Right hindlimb (tissue), 1 donor: ENCODE measurements at places on chromosomes 2 and 18.

- no peak for DNase-seq
Measured at GRCh38 chr2:171794918-171795317, 99.1 kb downstream of the SLC25A12 start.

- no peak for DNase-seq
Measured at GRCh38 chr2:130346741-130347066, 4.0 kb downstream of the IMP4 start.

GRCh38 chr2:27496357-27497287, at the start of gene GCKR:
TSS of gene GCKR (plus strand) at chr2:27496839. CDS start at chr2:27496905, 66 bp downstream.
- no peak for DNase-seq

DNA sequence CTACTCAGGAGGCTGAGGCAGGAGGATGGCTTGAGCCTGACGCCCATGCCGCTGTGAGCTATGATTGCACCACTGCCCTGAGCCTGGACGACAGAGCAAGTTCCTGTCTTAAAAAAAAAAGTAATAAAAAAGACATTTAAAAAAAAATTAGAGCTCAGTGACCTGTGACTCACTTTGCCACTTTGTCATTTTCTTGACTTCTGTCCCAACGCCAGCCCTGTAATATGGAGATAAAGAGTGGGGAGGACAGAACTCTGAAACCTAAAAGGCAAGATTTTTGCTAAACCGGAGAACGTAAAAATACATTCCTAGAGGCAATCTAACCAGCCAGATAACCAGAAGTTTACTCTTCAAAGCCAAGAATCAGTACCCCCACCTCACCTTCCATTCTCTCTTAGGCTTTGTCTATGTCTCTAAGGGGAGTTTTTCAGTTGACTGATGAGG, 49.0 kb downstream of the PRKRA start:
- DNase-seq = no peak

DNA sequence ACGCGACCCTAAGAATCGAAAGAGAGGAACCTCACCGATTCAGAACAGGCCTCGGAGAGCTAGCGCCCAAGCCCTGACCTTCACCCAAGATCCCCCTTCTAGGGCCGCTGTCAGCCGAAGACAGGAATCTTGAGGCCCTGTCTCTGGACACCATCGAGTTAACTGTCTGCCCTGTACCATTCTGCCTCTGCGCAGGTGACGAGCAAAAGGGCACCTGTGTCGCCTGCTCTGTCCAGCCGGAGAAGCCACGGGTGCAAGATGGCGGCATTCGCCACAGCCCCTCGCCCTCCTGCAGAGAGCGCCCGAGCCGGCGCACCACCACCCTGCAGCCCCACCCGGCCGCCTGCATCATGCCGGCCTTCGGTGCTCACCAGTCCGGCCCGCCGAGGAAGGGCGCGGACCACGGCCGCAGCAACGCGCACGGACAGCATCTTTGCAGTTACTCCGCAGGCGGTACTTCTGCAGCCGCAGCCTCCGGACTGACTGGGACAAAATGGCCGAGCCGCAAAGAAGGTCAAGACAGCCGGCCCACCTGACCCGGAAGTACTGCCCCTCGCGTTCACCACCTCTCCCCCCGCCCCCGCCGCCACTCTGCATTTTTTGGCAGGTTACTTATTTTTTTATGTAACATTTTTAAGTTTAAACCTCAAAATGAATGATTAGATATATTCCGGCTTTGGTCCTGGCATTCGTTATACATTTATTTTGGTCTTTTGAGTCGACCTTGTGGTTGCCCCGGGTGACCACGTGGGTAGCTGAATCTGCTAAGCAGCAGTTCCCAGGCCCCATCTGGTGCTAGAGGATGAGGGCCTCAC, at the start of gene ATP5F1A:
TSS of gene ATP5F1A (minus strand) at position 496 of the 815 bp plus-strand sequence. CDS start at position 431, 65 bp downstream.
- peak; percentile 94 for DNase-seq

DNA sequence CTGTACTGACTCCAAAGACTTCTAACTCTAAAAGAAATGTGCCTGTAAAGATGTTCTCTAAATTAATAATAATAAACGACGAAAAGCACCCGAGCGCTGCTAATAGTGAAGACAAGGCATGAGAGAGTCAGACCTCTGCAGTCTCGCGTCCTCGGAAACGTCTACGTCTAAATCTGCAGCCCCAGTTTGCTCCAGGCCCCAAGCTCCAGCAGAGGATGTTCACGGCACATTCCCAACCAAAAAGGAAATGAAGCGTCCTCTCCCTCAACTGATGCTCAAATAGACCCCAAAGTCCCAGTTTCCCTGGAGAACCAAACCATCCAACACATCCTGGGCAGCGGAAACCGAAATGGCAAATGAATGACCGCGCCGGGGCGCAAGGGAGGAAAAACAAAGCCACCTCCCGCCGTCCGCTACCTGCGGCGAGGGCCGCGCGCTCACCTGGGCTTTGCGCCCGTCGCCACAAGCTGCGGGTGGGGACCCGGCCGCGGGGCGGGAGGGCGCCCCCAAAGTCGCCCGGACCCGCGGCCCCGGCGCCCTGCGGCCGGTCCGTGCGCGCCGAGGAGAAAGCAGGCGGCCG, 47.1 kb upstream of the CCDC150 start:
- peak; percentile 57 for DNase-seq

- DNase-seq = no peak
Measured at GRCh38 chr2:181174611-181175580, 194.5 kb downstream of the UBE2E3 start.

DNA sequence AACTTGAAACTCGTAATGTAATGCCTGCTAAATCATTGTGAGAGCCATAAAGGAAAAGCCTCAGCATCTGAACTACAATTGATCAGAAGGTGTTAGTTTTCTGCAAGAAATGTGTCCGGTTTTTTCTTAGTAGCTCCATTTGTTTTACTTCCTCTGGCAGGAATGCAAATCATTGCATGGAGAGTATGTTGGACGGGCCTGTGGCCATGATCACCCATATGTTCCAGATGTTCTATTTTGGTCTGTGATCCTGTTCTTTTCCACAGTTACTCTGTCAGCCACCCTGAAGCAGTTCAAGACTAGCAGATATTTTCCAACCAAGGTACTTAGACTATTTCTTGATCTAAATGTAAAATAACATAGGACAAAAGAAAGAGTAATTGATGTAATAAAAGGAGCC, 126.6 kb downstream of the DPP4 start:
- peak; percentile 36 for DNase-seq

GRCh38 chr18:63603772-63604171, 16.6 kb downstream of the SERPINB13 start:
- DNase-seq = no peak

DNA sequence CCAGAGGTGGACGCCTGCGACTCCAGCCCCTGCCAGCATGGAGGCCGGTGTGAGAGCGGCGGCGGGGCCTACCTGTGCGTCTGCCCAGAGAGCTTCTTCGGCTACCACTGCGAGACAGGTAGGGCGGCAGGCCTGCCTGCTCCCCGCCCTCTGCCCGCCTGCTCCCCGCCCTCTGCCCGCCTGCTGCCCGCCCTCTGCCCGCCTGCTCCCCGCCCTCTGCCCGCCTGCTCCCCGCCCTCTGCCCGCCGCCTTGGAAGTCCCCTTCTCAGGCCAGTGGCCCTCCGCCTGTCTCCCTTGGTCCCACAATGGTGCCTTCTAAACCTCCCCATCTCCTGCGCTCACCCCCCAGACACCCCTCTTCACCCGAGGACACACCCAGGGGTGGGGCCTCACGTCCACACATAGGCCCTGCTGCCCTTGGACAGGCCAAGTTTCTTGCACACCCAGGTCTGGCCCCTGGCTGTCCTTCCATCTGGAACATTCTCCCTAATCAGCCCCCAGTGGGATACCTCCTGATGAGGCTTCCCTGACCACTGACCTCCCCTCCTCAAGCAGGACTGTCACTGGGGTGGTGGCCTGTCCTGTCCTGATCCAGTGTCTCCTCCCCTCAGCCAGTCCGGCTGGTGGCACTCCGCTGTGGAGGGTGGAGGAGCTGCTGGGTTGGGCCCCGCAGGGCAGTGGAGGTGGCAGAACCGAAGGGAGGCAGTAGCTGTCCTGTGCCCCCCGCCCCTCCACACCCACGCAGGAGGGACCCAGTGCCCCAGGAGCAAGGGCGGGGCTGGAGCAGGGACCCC, 37.9 kb downstream of the MTERF4 start:
- no peak for DNase-seq

DNA sequence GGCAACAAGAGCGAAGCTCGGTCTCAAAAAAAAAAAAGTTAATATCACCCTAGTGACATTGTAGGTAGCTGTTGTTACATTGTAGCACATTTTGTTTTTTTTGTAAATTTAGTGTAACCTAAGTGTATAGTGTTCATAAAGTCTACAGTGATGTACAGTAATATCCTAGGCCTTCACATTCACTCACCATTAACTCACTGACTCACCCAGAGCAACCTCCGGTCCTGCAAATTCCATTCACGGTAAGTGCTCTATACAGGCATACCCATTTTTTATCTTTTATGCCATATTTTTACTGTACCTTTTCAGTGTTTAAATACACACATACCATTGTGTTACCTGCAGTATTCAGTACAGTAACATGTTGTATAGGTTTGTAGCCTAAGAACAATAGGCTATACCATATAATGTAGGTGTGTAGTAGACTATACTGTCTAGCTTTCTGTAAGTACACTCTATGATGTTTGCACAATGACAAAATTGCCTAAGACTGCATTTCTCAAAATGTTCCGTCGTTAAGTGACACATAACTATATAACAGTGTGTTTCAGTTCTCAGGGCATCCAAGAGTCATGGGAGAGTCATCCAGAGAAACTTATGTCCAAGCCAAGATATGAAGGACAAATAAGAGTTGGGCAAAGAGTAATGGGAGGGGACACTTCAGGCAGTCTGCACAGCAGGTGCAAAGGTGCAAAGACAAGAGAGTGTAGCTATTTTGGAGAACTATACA, 68.4 kb downstream of the TANK start:
- DNase-seq = no peak

- no peak for DNase-seq
Measured at GRCh38 chr2:144259332-144259731, 260.6 kb downstream of the ZEB2 start.

DNA sequence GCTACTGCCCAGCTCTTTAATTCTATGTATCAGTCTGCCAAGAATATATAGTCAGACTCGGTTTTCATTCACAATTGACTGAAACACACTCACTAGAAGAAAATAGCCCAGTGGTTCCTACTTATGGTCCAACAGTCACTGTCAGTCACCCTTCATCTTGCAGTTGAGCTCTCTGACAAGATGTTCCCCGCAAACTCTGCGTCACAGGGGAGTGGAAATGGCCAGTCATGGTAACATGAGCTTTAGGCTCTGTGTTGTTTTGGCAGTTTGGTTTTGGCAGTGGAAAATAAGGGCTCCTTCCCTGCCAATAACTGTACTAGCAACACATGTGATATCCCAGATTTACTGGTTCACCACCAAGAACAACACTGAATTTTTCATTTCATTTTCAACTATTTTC, 122.5 kb downstream of the PRPF40A start:
- peak; percentile 85 for DNase-seq

- no peak for DNase-seq
Measured at GRCh38 chr2:136023416-136023815, 38.0 kb upstream of the DARS1 start.

- no peak for DNase-seq
Measured at GRCh38 chr18:41993151-41993550, 38.1 kb downstream of the PIK3C3 start.

GRCh38 chr18:49884959-49885358, 71.6 kb upstream of the ACAA2 start:
- DNase-seq = no peak

- DNase-seq = no peak
Measured at GRCh38 chr2:161386228-161386824, 29.8 kb upstream of the TBR1 start.

- no peak for DNase-seq
Measured at GRCh38 chr2:59585655-59586054, 967.8 kb downstream of the BCL11A start.

GRCh38 chr2:10202131-10202665, 79.7 kb downstream of the RRM2 start:
- DNase-seq = no peak

DNA sequence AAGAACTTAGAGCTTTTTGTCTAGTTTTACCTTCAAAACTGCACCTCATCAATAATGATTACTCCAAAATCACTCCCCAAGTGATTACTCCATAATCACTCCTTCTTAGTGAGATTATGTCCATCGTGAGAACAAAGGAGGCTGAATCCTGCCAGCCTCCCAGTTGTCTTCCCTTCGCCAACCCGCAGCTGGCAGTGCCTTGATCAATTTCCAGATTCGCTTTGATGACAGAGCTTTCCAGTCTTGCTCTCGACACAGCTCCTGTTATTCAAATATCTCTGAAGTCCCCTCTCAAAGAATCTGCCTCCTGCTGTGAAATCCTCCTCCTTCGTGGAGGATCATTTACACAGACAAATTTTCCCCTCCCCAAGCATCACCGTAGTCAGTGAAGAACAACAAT, 237.7 kb downstream of the EIPR1 start:
- no peak for DNase-seq

DNA sequence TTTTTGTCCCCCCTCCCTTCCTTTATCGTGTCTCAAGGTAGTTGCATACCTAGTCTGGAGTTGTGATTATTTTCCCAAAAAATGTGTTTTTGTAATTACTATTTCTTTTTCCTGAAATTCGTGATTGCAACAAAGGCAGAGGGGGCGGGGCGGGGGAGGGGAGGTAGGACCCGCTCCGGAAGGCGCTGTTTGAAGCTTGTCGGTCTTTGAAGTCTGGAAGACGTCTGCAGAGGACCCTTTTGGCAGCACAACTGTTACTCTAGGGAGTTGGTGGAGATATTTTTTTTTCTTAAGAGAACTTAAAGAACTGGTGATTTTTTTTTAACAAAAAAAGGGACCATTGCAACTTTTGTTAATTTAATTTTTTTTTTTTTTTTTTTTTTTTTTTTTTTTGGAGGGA, 2.1 kb downstream of the SOX11 start:
- DNase-seq = peak; percentile 65

DNA sequence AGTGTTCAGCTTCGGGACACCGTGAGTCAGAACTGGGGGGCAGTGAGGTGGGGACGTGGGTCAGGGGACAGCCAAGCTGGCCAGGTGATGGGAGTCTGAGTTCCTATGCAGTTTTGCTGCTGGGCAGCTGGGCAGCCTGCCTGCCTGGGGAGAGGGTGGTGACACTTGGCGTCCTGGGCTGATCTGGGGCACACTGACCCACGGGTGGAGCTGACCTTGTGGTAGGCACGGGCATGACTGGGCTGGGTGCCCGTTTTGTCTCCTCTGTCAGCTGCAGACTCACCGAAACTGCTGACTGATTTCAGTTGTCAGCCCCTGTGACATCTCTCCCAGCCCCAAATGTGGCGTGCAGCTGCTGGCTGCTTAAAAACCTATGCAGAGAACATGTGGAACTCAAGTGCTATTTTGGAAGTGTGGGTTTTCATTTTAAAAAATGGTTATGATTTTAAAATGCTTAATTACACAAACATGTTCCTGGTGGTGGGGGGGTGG, 32.6 kb upstream of the E2F6 start:
- peak; percentile 66 for DNase-seq

DNA sequence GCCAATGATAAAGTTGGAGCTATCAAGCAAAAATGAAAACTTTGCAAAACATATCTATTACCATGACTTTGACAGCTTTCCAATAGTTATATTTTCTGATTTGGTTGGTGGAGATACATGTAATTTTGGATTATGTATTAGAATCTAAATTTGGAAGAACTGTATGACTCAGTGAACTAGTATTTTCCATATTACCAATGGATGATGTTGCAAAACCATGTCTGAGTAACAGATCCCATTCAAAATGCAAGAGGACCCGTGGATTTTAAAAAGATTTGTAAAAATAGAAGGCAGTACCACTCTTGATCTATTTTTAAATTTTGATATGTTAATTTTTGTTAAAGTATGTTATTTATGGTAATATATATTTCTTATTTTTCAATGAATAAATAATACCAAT, 83.0 kb downstream of the TAF4B start:
- no peak for DNase-seq

GRCh38 chr2:96928277-96928781, 58.1 kb downstream of the FAM178B start:
- DNase-seq = peak; percentile 50
